Amygdala (tissue), 56 donors: ENCODE measurements at places on chromosomes 16 and 17.

DNA sequence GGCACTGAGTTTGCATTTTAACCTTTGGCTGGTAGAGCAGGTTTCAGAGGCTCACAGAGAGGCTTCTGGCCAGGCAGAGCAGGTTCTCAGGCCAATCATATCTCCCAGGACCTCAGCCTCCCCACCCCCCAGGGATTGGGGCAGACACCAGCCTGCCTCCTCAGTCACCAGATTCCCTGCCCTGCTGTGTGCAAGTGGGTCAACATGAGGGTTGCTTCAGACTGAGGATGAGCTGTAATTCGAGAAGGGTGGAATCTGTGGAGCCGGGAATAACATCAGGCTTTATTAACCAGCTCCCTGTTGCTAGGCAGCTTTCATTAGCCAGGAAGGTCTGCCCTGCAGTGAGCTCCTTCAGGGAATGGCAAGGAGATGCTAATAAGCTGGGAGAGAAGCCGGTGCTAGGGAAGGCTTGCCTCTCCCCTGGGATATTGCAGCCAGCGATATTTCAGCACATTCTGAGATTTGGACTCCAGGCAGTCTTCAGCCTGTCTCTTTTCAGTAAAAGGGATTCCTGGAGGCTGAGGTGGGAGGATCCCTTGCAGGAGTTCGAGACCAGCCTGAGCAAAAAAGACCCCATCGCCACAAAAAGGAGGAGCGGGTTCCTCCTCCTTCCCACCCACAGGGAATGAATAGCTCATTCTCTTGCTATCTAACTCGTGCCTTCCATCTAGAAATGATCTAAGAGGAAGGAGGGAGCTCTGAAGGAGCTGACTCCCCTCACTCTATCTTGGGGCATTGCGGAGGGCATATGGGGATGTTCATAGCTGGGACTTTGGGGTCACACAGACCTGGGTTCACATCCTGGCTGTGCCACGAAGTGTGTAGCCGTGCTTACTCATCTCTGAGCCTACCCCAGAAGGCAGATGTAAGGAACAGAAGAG, 10.7 kb downstream of the SGSM2 start:
- DNase-seq, result no peak

GRCh38 chr17:52158450-52159042, at the start of gene CA10:
Gene CA10, minus strand, starts transcription at chr17:52158714.
- no peak for DNase-seq

DNA sequence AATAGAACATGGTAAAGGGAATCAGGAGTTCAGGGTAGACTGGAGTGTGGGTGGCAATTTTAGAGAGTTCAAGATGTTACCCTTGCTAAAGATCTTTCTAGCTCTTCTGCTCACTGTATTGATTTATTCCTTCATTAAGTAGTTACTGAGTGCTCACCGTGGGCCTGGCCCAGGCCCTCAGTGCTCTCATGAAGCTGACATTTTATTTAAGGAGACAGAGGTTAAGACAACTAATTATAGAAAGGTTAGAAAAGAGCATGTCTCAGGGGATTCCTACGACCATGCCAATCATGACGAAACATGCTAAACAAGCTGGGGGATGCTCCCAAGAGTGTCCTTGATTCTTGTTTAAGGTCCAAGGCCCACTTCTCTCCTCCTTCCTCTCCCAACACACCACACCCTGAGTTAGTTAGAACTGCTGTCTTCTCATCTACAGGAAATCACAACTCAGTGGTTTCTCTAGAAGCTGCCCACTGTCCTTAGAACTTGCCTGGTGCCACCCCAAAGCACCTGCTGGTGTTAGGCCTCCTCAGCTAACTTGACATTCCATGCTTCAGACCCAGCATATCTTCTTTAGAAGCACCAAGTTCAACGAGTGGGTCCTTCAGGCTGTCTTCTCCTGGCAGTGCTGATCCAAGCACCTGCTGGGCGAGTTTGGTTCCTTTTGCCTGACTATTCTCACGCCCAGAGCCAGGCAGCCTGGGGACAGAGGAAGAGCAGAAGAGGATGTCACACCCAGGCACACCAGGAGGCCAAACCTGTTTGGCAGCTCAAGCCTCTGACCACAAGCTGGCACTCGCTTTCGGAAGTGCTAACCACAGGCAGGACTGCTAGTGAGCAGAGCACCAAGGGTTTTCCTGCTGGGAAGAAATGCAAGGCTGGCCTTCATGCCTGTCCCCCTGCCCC, 79.0 kb downstream of the GAS7 start:
- no peak for DNase-seq

DNA sequence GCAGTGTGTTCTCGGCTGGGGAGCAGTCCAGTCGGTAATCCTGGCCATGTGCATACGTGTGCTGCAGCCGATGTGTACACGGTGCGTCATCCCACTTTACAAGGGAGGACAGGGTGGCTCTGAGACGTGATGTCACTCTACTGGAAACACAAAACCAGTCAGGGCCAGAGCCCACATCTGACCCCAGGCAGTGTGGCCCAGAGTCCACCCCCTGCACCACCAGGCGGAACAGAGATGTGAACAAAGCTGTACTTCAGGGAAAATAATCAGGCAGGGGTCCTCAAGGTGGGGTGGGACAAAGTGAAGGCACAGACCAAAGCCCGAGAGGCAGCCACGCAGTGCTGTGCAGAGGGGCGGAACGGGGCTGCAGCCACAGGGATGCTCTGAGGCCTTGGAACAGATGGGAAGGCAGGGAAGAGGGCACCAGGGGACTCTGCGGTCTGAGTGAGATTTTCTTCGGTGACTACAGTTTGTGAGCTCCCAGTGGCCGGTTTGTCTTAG, 181.5 kb downstream of the ZNF423 start:
- no peak for DNase-seq

- no peak for DNase-seq
These were observed 104.3 kb downstream of the ABCA8 start for GRCh38 chr17:68850749-68851510.

DNA sequence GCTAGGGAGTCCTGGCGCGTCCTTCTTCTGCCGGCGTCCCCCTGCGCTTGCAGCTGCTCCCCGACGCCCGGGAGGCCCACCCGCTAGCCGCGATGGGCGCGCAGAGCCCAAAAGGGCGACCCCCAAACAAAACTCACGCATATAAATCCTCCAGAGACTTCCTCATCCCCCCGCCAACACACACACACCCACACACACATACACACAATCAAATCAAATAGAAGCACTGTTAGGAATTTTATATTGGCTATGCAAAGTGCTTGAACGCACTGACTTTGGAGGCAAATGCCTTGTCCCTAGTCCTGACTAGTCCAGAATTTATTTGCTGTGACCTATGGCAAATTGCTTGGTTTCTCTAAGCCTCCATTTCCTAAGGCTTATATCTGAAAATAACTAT, 23.8 kb upstream of the CRYM start:
- DNase-seq, result no peak

GRCh38 chr16:2460391-2460713, 443 bp downstream of the TEDC2 start:
- DNase-seq, result no peak

DNA sequence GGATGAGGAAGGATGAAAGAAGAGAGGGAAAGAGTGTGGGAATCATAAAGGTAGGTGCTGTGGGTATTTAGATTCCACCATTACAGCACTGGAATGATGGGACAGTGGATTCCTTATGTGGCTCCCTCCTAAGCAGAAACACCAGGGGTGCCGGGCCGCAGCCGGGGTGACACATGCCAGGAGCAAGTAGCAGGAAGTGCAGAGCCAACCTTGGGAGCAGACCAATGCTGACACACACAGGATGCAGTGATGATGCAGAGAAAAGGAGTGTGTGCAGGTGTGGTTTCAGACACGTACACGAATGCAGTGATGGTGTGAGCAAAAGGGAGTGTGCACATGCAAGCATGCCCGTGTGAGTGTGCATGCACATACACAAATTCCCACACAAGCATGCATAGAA, 338.0 kb downstream of the SLC39A11 start:
- DNase-seq, result no peak
